Activated CD8-positive, alpha-beta memory T cell treated with anti-CD3 and anti-CD28 coated beads for 4 hours (primary cell): ENCODE measurements at places on chromosomes 2 and 18.

DNA sequence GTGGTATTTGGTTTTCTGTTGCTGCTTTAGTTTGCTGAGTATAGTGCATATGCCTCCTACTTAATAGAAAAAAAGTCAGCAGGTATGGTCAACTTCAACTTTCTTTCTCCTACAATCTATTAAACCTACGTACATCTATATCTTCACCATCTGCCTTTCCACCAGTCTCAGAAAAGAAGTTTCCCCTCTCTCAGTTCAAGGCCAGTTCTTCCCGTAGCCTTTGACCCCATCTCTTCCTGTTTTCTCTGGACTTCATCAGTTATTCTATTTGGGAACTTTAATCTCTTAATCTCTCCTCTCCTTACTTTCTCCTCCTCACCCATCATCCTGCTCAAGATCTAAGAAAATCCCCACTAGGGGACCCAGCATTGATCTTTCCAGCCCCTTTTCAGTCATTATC lies 5.7 kb downstream of the PTRHD1 start:
- DNase-seq: no peak

DNA sequence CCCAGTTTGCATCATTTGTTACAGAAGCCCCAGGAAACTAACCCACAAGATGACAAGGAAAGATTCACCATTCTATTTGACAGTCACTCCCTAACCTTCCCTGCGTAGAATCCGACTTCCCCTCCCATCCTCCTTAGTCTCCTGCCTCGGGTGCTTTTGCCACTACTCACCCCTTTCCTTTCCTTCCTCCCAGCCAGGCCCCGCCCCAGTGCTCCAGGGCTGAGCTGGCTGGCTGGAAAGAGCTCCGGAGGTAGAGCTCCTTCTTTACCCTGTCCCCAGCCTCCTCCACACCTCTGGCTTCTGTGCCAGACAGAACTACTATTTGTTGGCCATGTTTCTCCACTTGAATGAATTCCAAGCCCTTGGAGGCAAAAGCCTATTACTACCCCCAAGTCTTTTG lies 317.6 kb upstream of the NCKAP5 start:
- DNase-seq: no peak

DNA sequence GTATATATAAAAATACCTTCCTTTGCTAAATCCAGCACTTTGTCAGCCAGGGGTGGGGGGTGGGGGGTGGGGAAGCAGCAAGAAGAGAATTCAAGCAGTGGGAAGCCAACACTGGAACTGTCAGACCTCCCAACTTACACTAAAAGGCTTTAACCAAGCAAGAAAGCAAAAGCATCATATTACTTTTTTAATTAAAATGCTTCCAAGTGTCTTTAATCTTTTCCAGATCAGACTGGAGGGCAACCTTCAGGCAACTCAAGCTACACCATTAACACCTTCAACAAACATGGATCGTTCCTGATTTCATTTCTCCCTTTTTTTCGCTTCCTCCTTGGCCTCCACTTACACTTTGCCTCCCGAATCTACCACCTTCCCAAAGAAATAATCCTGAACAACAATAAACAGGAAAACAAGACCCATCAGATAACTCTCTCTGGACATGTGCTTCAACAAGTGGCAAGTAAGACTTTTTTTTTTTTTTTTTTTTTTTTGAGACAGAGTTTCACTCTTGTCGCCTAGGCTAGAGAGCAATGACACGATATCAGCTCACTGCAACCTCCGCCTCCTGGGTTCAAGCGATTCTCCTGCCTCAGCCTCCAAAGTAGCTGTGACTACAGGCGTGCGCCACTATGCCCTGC lies 35.5 kb downstream of the ZNF521 start:
- DNase-seq: no peak

DNA sequence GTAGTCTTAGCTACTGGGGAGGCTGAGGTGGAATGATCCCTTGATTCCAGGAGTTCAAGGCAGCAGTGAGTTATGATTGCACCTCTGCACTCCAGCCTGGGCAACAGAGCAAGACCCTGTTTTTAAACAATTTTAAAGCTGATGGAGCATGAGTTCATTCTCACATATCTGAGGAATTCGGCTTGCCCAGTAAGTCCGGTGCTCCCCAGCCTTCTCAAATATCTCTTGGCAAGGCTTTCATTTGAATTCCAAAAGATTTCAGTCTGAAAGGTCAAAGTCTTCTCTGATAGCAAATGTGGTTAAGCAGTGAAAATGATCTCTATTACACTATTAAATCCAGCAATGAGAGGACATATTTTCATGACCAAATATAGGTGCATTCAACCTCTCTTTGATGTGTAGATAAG lies 27.9 kb downstream of the PIEZO2 start:
- no peak for DNase-seq

DNA sequence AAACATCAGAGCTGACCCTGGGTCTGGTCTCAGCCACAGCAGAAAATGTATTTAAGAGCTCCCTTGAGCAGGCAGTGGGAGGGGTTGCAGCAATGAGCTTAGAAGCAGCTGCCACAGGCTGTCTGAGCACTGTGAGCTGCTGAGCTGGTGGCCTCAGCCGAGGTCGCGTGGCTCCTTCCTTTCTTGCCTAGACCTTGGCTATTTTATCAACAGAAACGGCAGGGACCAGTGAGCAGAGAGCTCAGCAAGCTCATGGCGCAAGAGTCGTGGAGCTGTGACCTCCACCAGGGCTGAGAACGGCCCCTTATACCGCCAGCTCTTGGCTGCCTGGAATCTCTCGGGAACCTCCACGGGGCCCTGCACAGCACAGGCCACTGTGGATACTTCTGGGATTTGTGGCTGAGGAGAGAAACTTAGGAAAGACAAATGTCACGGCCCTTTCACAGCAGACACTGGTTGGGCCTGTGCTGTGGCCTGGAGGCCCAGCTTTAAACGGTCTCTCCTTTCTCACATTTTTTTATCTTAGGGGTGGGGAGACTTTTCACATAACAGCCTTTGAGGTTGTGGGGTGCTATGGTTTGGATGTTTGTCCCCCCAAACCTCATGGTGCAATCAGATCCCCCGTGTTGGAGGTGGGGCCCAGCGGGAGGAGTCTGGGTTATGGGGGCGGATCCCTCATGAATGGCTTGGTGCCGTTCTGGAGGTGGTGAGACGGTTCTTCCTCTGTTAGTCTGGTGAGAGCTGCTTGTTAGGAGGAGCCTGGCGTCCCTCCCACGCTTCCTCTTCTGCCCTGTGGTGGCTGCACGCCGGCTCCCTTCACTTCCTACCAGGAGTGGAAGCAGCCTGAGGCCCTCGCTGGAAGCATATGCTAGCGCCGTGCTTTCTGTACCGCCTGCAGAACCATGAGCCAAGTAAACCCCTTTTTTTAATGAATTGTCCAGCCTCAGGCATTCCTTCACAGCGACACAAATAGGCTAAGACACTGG lies 1.7 kb downstream of the ALLC start:
- no peak for DNase-seq

DNA sequence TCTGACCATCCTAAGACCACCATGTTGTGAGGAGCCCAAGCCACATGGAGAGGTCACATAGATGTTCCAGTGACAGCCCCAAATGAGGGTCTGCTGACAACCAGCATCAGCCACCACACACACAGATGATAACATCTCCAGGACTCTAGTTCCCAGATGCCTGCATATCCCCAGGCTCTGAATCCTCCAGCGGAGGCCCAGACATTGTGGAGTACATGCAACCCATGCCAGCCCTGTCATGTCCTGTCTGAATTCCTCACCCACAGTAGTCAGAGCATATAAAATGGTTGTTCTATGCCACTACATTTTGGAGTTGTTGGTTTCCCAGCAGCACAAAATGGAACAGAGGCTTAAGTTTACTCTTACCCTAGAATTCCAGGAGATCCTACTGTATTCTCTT lies 122.0 kb upstream of the SLC35G4 start:
- no peak for DNase-seq

DNA sequence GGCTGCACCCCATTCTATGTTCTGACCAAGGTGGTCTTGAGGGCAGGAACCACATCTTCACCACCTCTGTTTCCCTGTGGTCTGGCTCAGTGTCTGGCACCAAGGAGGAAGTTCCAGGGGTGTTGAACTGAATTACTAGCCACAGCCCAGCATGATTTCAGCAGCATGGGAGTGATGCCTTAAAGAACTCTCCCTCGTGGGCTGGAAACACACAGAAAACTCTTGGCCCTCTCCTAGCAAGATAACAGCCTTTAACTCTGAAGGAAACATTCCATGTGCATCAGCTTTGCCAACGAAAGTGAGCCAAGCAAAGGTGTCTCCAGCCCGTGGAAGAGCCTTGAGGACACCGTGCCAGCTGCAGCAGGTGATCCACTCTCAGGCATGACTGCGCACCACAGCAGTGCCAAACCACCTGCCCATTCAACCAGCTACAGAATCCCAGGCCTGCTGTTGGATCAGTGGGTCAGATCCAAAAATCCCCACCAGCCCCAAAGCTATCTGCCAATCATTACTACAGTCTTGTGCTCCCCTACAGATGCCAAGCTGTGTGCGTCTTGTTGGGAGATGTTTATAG lies 124.8 kb downstream of the TTC32 start:
- no peak for DNase-seq

GRCh38 chr2:8545695-8546611 lies 135.9 kb upstream of the ID2 start:
- DNase-seq: no peak

GRCh38 chr2:202023904-202024266 lies 9.8 kb upstream of the FZD7 start:
- no peak for DNase-seq

DNA sequence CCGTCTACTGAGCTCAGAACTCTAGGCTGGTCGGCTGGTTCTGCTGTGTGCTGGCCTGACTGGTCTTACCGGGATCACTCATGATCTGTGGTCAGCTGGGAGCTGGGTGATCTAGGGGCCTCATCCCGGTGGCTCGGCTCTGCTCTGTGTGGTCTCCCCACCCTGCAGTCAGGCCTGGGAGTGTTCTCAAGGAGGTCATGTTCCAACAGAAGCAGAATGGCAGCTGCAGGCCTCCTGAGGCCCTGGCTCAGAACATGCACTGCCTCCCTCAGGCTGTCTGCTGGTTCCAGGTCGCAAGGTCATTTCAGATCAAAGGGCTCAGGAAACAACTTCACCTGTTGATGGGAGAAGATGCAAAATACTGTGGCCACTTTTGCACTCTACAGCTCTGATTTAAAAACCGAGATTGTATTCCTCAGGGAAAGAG lies 81.1 kb upstream of the RFX8 start:
- DNase-seq: no peak

- no peak for DNase-seq
Observed at GRCh38 chr18:31596081-31596872, 4.6 kb downstream of the TTR start.

GRCh38 chr2:132789066-132789465 lies 119.1 kb upstream of the LYPD1 start:
- DNase-seq: no peak

- no peak for DNase-seq
Observed at GRCh38 chr2:152647552-152647951, 69.7 kb downstream of the PRPF40A start.

DNA sequence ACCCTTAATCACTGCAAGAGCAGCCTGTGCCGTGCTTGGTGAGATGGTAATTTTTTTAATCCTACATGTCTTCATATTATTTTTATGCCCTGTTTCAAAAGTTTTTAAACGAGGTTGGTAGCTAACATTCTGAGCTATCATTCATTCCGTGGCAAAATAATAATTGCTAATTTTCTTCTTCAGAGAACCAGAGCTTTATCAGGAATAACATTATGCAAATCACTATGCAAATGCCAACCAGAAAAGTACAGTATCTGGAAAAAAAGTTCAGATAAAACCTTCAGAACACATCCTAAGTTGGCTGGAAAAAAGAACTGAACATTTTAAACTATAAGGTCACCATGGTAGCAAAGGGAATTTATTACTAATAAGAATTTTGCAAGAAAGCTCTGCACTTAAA lies 165.1 kb upstream of the NABP1 start:
- DNase-seq: no peak

DNA sequence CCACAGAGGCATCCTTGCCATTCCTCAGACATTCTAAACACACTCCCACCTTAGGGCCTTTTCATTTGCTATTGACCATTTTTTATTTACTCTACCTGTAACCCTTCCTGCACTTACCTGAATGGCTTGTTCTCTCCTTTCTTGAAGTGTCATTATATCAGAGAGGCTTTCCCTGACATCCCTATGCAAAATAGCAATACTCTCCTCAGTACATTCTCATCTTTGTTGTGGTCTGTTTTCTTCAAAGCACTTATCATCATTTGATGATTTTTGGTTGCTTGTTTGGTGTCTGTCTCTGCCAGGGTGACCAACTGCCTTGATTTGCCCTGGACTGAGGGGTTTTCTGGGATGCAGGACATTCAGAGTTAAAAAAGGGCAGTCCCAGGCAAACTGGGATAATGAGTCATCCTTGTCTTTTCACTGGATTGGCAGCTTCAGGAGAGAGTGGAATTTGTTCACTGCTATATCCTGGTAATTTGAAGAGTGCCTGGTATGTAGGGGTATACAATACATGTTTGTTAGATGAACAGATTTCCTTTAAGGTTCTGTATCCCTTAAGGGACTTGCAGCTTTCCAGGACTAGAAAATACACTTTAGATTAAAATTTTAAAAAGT lies 102.4 kb downstream of the BABAM2 start:
- no peak for DNase-seq

DNA sequence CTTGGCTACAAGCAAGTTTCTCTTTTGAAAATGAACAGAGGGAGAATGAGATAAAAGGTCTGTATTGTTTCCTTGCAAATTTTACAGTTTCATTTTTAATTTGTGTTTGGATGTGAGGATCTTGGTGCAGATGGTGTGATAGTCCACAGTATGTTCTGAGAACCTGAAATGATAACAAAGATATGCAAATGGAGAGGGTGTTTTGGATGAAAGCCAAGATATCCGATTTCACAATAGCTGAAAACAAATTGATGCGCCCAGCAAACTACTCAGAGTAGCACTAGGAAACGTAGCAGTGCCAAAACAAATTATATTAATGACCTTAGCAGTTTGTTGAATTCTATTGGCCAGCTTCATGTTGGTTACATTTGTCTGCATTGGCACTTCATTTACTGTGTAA lies 683.5 kb downstream of the TMEM182 start:
- no peak for DNase-seq

DNA sequence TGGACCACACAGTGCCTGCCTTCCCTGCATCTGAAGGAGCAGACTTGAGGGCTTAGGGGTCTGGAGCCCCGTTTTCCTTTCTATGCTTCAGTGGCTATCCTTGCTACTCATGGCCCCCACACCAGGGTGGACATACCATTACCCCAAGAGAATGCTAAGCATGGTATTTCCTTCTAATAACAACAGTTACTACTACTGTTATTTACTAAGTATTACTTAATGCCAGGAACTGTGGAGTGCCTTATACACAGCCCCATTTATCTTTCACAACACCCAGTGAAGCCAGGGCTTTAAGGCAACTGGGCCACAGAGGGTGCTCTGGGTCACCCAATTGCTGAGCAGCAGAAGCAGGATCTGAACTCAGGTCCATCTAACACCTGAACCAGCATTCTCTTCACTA lies 5.8 kb upstream of the PAX8 start:
- no peak for DNase-seq

- no peak for DNase-seq
Observed at GRCh38 chr18:48992791-48993555, 42.2 kb upstream of the SMAD7 start.

GRCh38 chr2:33522576-33522975 lies 46.1 kb downstream of the RASGRP3 start:
- no peak for DNase-seq
